ENCODE measurements at places on chromosomes 1 and 21.

DNA sequence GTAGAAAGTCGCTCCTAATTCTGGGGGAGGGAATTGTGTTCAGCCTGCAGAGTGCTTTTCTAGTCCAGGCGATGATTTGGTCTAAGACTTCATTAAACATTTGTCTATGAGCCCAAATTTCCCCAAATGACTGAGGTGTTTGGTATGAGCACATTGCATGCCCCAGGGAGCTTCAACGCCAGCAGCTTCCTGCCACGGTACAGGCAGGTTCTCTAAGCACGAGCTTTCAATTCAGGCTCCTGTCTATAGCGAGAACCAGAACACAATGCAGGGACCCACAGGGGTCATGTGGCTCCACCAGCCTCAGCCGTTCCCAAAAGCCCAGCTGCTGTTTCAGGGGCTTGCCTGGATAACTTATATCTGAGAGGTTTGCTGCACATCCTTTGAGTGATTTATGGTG lies 34.1 kb upstream of the H6PD start:
- no peak for DNase-seq

DNA sequence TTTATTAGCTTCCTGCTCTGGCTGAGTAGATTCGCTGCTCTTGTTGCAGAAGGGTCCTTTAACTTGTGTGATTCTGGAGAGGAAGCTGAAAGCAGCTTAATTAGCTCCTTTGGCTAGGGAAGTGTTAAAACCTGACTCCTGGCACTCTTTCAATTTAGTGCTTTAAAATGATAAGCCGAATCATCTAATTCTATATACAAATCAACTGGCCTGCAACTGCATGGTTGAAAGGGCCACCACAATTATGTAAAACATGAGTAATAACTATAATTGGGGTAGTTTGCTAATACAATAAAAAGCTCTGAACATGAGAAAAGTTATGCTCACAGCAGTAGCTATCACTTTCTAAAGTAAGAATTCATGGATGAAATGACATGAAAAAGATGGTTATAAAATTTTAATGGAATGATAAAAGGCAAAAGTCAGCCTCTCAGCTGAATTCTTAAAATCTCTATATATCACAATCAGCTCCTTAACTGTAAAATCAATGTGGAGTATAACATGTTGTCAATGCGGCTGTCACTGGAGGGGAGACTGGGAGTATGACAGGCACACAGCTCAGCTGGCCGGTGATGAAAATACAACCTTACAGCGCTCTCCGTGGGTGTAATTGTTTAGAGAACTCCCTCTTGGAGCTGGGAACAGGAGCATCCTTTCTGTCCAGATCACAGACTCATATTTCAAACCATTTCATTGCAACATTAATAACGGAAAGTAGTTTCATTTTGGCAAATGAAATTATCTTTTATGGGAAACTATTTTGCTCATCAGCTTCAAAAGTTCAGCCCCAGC lies 324.4 kb downstream of the KCTD3 start:
- no peak for DNase-seq

- no peak for DNase-seq
Observed at GRCh38 chr21:45984584-45985095, 3.1 kb downstream of the COL6A1 start.

DNA sequence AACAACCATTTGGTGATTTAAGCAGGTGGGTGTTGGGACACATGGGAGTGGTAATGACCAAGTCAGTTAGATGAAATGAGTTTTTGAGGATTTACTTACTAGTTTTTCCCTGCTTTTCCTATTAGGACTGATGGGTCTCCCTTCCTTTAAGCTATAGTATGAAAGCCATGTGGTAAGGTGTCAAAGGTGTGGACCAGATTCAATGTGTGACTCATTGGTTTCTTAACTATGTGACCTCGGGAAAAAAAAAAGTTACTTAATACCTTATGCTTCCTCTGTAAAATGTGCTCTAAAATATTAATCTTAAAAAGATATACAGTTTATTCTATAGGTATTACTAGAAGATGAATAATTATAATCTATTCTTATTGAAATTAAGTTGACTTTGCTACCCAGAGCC lies 93.7 kb downstream of the DUSP10 start:
- DNase-seq: no peak

DNA sequence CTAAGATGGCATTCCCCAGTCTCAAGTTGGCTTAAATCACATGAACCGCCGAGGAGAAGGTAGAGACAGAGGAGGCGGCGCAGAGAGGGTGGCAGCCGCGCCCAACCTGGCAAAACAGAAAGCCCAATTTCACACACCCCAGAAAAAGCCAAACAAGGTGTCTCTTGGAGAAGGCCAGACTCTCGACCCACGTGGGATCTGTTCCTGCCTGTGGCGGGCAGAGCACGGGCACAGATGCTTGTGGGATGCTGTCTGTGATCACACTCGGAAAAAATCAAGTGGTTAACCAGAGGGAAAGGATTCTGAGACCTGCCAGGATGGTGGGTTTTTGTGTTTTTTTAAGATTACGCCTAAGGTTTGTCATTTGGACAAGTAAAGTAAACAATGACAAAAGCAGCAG lies 80.7 kb downstream of the MRPL37 start:
- no peak for DNase-seq

DNA sequence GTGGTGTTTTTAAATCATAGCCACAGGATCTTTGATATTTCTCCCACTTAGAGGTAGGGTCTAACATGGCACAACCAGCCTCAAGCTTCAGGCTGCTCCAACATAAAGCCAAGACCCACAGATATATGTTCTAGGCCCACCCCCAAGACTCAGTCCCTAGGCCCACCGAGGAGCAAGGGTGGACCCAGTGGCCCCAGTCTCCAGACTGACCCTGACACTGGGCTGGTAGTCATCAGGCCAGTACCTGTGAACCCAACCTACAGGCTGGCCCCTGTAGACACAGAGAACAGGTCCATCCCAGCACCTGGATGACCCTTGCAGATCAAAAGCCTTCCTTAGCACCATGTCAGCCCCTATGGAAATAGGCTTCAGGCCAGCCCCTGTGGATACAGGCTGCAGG lies 60.5 kb downstream of the NEGR1 start:
- DNase-seq: no peak

DNA sequence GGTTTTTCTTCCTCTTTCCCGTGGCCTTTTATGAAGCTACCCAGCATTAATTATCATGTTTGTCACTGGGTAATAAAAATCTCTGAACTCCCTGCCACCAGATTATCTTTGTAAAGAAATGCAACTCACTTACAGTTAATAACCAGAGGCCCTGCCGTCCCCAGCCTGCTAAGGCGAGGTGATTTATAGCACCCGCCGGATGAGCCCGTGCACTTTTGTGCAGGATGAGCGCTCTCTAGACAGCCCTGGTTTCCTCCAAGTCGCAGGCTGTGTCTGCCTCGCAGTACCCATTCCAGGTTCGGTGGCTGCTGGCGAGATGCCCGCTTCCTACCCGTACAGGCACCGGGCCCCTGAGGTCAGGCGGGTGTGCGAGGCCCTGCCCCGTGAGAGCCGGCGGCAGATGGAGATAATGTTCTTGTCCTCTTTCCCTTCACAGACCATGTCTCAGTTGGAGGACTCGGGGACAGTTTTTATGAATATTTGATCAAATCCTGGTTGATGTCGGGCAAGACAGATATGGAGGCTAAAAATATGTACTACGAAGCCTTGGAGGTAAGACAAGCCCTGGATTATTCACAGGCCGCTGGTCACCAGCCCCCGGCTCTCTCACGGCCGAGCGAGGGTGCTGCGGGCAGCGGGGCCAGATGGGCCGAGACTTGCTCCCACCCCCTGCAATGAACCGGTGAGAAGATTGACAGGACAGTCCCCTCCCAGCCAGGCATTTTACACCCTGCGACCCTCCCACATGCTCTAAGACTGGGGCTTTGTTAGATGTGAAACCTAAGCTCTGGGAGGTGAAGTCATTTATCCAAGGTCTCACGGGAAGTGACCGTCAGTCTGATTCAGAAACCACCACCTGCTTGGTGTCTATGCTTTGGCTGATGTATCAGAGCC lies 28.5 kb upstream of the SELENON start:
- no peak for DNase-seq

DNA sequence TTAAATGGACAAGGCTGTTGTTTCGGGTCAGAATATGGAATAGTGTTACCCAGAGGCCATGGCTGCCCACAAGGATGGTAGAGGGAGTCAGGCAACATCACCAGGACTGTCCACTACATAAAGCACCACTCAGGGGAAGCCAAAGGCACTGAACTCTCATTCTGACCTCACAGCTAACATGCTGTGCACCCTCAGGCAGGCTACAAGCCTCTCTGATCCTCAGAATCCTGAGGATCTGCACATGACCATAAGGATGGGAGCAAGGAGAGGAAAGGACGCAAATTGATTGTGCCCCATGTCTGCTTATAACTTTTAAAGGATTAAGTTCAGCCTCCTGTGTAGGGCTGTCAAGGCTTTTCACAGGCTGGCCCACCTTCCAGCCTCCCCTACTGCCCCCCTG lies 38.7 kb downstream of the PLEKHA6 start:
- DNase-seq: no peak

DNA sequence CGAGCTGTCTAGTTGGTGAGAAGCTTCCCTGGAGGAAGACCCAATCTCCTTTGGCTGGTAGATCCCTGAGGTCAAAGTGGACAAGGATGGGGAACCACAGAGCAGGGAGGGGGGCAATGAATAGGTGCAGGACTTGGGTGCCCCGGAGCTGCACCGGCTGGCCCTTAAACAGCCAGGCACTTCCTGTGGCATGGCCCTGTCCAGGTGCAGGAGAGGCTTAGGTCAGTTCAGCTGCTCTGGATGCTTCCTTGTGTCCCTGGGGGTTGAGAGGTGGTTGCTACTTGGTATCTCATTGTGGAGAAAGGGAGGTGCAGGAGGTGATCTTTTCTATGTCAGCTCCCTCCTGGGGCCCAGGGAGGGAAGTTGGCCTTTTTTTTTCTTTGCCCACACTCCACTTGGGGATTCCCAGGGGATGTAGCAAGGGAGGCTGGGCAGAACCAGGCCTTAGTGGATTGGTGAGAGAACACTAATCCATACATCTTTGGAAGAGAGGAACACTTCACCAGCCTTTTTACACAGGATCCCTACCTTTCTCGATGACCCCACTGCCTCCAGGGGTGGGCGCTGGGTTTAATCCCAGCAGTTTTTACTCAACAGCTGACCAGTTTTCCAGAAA lies 1.2 kb upstream of the ST3GAL3 start:
- DNase-seq: no peak

DNA sequence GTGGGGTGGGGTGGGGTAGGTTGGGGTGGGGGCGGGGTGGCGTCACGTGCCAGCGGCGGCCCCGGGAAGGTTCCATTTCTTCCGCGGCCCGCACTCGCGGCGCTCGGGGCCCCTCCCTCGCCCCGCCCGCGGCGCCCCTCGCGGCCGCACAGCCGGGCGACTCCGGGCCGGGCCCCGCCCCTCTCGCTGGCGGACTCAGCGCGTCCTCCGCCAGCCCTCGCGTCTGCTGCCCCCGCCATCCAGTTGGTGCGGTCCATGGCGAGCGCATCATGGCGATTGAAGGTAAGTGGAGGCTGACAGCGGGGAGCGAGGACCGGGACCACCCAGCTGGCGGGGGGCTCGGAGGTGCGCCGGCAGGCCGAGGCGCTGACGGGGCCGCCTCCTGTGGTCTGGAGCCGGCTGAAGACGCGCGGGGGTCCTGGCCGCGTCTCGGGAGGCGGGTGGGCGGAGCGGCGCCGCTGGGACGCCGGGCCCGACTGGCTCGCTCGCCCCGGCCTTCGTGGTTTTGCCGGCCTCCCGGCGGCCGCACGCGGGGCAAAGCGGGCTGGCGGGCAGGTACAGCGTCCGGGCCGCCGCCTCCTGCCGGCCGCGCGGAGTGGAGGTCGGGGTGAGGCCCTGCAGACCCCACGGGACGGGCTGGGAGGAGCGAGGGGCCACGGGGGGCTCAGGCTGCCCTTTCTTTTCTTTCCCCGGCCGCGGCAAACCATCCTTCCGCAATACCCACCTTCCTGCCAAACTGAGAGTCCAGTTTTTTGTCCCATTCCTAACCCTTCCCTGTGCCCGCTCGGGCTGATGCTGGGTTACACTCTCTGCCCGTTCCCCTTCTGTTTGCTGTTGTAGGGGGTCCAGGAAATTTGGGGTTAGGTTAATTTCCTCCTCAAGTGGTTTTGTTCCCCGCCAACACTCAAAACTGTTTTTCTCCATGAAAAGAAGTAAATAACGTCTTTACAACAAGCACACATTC lies at the start of gene SYT14:
Gene SYT14, plus strand, starts transcription at position 222 of the 964 bp plus-strand sequence. Its CDS starts 48 bp downstream, at position 270.
- DNase-seq: peak; percentile 18

DNA sequence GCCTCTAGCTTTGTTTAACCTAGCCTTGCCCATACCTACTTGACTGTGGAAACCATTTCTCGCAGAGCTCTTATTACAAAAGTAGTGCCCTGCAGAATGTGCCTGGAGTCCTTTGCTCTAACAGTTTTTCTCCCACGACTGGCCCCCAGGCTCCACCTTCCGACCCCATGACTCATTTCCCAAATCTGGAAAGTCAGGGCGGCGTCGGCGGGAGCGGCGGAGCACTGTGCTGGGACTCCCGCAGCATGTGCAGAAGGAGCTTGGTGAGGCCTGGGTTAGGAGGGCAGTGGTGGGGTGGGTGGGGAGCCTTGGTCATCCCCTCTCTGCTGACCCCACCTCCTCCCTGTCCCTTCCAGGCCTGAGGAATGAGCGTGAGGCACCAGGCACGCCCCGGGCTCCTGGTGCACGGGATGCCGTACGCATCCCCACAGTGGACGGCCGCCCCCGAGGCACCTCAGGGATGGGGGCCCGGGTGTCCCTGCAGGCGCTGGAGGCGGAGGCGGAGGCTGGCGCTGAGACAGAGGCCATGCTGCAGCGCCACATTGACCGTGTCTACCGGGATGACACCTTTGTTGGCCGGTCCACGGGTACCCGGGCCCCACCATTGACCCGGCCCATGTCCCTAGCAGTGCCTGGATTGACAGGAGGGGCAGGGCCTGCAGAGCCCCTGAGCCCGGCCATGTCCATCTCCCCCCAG lies 47.5 kb downstream of the YARS1 start:
- DNase-seq: no peak

DNA sequence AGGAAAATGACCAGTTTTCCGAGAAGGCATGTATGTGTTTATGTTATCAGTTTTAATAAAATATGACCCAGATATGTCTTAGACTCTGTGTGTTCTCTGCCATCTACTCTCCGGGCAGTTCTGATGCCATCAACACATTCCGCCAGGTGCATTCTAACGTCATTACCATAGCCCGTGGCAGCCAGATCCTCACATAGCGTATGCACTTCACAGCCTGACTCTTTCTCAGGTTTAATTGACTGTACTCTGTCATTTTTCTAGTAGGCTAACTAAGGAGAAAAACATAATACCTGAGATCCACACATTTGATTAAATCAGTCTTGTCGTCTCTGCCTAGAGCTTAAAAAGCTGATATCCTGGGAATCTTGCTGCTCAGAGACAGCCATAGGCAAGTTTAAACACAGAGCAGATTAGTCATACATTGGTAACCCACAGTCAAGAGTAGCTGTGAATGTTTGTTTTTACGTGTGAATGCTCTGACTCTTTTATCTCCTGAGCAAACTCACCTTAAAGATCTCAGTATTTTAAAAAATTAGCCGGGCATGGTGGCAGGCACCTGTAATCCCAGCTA lies 175.9 kb downstream of the GREM2 start:
- no peak for DNase-seq

All from germinal center (tissue), 1 donor.